HS-5 (cell line): ENCODE measurements at places on chromosomes 6 and 20.

DNA sequence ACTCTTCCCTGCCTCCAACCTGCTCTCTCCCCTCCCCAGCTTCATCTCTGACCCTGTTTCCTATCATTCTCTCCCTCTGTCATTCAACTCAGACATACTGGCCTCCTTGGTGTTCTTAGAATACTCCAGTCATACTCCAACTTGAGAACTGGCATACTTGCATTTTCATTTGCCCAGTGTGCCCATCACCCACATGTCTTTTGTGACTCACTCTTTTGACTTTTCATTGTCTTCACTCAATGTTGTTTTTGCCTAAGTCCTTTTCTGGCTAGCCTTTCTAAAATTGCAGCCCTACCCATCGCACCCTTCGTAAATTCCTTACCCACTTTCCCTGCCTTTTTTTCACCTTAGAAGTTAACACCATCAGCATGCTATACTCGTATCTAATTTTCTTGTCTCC, 77.0 kb upstream of the CD2AP start:
- DNase-seq = no peak

GRCh38 chr6:41726876-41727275, 8.5 kb downstream of the TFEB start:
- DNase-seq = no peak

DNA sequence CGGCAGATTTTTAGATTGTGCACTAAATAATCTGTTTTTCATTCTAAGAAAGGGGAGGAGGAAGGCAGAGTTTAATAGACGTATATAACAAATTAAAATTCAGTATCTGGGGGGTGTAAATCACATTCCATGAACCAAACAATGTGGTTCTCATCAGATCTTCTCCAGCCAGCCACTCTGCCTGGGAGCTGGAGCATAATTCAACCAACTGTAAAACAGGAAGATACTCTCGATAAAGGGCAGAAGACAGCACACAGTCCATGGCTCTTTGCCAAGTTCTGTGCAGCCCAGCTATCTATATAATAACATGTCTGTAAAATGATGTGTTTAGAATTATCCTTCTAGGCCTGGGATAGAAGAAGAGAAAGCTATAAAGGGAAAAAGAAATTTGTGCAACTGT, 289.9 kb upstream of the ZFP64 start:
- no peak for DNase-seq

DNA sequence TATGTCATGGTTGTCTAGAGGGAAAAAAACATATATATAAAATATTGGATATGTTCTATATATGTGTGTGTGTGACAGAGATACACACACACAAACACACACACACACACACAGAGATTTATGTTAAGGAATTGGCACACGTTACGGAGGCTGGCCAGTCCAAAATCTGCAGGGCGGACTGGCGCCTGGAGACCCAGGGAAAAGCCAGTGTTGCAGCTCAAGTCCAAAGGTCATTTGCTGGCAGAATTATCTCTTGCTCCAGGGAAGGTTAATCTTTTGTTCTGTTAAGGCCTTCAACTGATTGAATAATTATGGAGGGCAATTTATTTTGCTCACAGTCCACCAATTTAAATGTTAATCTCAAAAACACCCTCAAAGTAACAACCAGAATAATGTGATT, 37.5 kb upstream of the PDE7B start:
- no peak for DNase-seq

DNA sequence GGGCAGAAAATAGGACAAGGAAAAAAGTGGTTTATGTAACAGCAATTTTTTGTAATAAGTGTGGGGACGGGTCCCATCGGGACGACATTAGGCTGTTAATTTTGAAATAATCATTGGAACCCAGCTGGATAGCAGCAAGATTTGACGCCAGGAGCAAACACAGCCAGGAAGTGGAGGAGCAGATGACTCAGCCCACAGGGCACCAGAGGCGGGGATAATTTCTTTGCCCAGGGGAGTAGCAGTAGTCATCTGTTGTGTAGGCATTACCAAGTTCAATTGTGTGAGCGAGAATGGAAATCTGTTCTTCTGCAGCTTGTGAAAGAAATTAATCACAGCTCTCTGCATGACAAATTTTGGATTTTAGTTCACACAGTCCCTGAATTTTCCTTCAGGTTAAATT, 22.6 kb upstream of the RIN2 start:
- peak; percentile 82 for DNase-seq

DNA sequence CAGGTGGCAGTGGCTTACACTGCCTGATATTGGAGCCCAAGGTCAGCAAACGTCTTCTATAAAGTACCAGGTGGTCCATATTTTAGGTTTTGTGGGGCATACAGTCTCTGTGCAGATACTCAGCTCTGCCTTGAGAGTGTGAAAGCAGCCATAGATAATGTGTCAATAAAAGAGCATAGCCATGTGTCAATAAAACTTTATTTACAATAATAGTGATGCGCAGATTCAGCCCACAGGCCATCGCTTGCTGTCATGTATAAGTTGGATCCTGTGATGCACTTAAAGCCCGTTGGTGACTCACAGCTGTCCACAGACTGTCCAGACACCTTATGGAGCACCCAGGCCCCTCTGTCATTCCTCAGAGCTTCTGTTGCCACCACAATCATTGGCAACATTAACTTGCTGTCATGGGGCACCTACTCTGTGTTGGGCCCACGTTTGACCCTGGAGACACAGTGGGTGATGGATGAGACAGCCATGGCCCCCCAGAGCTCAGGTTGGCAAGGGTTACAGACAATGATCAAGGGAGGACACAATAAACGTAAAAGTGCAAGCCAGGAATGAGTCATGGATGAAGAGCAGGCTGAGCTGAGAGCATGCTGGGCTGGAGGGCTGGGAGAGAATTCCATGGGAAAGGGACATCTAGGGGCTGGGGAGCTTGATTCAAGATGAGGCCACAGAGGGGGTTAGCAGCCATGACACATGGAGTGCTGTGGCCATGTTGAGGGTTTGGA, 173.6 kb downstream of the TAF4 start:
- DNase-seq = no peak

DNA sequence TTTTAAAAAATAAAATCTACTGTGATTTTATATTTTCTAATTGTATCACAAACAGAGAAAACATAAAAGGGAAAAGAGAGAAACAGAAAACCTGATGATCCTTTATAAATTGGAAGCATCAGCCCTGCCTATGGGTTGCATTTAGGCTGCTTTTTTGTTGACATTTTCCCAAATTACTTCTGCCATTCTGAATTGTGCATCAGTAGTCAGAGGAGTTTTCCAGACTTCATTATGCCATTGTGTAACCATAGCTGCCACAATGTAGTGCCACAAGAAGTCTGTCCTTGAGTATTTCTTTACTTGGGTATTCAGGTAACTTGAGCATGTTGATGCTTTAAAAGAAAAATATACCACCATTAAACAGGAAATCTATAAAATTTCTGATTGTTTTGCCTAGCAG, 130.3 kb downstream of the HACE1 start:
- DNase-seq = no peak

- no peak for DNase-seq
Observed at GRCh38 chr6:56522495-56523270, 120.0 kb downstream of the DST start.

- DNase-seq = no peak
Observed at GRCh38 chr20:24691901-24692351, 222.5 kb downstream of the SYNDIG1 start.

DNA sequence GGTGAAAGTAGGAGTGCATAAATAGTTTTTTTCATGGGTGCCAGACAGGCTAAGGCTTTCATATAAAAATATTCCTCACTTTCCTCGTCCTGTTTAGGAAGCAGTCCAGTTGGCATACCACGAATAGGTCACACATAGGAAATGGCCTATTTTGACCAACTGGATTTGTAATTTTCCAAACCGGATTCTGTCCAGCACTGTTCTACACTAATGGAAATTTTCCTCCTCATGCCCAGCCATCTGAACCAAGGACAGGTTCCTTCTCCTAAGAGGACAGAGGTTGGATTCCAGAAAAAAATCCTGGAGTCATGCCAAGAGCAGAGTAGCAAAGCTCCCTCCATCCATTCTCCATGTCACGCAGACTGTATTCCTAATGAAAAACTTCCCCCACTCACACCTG, 43.1 kb downstream of the PANK2 start:
- no peak for DNase-seq

GRCh38 chr6:26286168-26286877, 78.7 kb upstream of the BTN3A2 start:
- peak; percentile 65 for DNase-seq

- peak; percentile 45 for DNase-seq
Observed at GRCh38 chr6:26056583-26057350, 30.5 kb upstream of the HFE start.

DNA sequence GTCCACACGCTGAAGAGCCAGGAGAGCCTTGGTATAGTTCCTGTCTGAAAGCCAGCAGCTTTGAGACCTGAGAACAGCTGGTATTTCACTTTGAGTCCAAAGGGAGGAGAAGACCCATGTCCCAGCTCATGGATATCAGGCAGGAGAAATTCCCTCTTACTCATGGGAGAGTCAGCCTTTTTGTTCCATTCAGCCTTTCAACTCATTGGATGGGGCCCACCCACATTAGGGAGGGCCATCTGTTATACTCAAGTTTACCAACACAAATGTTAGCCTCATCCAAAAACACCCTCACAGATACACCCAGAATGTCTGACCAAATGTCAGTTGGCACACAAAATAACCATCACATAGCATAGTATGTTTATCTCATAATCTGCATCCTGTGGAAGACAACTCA, 80.1 kb downstream of the GMDS start:
- DNase-seq = no peak

DNA sequence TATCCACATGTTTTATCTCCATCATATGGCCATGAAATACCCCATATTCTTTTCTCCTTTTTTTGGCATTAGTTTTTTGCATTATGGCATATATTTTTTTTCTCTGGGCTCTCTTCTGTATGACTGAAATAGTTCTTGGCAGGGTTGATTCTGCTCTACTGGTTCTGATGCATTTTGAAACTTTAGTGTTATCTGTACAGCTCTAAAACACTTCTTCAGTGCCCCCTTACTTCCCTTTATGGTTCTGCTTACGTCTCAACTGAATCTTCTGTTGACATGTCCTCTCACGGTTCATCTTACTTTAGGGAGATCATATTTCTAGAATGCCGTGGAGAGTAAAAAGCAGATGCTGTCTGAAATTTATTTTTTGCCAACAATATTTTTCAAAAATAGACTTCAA, 23.2 kb upstream of the TXNDC5 start:
- no peak for DNase-seq

DNA sequence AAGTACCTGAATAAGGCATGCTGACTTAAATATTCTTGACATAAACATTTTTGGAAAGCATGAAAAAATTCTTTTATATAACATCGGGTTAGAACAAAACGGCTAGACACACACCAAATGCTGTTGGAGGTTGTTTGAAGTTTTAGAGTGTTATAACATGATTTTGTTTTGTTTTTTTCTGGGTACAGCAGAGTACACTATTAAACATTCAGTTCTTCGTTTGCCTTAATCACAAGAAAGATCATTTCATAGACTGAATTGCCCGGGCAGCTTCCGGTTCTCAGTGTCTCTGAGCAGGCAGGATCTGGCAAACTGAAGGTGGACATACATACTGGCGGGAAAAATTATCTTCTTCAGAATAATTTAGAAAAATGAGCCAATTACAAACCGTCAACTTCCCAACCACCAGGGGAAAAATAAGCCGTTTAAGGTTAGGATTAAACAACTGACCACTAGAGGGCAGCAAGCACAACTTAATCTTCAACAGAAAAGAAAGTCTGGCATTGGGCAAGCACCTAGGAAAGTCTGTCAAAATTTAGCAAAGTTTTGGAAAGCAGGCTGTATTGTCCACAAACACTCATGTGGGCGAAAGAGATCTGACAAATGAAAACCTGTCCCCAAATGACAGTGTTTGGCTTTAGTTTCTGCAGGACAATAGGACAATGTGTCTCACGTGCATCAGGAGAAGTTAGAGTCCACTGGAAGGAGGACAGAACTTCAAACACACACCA, 15.0 kb downstream of the ZNF217 start:
- peak; percentile 100 for DNase-seq

DNA sequence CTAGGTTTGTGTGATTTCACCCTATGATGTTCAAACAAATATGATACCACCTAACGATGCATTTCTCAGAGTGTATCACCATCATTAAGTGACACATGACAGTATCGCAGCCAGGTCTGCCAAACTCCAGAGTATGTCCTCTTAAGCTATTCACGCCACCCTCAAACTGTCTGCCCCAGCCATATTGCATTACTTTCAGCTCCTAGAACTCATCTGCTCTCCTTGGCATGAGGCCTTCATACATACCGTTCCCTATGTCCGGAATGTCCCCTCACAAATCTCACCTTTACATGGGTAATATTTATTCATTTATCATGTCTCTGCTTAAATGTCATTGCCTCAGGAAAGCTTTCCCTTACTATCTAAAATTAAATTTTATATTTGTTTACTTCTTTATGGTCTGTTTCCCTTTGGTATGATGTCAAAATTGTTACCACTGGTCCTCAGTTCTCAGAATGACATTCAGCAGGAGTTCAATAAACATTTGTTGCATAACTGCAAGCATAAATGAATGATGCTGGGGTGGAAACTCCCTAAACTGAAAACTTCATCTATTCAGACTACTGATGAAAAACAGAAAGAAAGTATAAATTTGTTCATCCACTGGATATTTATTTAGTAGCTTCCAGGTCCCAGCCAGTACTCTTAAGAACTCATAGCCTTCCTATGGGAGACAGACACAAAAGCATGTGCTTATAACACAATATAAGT, 3.2 kb downstream of the SESN1 start:
- DNase-seq = no peak

GRCh38 chr6:169912266-169913095, 161.1 kb downstream of the ERMARD start:
- DNase-seq = no peak

GRCh38 chr6:31922942-31923341, 4.6 kb upstream of the C2 start:
- DNase-seq = no peak

- DNase-seq = no peak
Observed at GRCh38 chr6:29702519-29703103, 20.6 kb upstream of the HLA-F start.

- no peak for DNase-seq
Observed at GRCh38 chr6:73558624-73559398, 38.0 kb upstream of the EEF1A1 start.

DNA sequence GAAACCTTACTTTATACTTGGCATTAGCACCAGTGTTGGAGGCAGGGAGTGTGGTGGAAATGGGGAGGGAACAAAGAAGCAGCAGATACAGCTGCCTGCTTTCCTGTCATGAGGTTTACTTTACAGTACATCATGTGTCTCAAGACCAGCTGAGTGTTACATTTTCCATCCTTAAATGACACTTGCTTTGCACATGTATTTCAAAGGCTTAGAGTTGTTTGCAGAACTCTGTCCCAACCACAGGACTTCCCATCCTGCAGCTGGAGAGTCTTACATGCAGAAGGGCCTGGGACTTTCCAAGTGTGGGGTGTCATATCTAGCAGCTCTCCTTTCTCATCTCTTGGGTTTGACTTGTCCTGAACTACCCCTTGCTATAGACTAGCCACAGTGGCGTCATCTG, 395.9 kb downstream of the DHX35 start:
- no peak for DNase-seq

DNA sequence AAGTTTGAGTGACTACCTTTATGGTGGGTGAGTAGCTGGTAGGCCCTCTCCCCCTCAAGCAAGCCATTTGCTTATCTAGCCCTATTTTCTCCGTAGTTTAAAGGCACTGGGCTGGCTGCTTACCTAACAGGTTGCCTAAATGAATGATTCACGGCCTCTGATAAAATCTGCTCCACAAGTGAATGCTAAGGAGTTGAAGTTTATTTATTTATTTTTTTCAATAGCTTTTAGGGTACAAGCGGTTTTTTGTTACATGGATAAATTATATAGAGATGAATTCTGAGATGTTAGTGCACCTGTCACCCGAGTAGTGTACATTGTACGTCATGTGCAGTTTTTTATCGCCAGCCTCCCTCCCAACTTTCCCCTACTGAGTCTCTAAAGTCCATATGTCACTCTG, 8.3 kb upstream of the CDH26 start:
- no peak for DNase-seq
